HL-60 (cell line): ENCODE measurements at places on chromosomes 4 and X.

- DNase-seq = peak; percentile 95
These were observed 5.6 kb downstream of the CYSLTR1 start for GRCh38 chrX:78321809-78322208.

DNA sequence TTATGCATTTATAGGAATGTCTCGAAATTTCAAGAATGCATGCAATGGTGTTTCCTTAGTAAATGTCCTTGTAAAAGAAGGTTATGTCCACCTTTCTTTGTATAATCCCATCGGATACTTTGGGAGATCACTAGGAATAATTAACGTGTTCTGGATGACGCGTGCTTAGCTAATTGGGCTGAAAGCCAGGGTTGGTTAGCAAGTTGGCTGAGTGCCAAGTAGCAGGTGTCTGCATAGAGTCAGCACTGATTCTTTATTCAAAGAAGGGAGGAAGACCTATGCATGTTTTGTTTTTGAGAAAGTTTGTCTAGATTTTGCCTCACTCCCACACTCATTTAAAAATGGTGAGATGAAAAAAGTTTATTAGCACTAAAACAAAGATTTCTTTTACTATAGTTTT lies 144.6 kb downstream of the SOX3 start:
- DNase-seq = no peak

DNA sequence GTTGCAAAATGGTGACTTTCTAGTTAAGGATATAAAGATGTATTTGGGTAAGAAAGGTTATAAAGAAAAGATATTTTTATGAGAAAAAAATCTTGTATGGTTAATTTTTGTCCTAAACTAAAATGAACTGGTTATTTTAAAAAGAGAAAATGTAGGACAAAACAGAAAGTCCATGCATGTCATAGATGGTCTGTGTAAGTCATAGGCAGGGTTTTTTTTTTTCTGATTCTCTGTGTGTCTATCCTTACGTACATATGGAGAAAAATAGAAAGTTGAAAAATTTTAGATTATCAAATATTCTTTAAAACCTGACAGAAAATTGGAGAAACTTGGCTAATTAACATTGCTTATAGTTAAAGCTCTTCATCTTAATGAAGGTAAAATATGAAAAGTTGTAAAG lies 493.4 kb downstream of the IQCM start:
- no peak for DNase-seq

DNA sequence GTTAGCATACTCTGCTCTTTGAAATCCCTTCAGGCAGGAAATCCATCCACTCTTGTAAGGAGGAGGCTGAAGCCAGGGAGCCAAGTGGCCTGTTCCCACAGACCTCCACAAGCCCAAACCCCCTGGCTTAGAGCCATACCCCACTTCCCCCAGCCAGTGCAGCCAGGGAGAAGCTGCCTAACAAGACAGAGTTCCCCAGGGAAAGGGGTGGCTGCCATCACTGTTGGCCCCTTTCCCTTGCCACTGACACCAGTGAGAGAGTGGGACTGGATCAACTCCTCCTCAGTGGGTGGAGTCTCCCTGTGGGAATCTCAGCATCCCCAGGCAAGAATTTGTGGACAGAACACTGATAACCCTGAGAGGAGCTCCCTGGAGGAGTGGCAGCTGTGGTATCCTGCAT lies 389.4 kb downstream of the PABPC4L start:
- DNase-seq = no peak

DNA sequence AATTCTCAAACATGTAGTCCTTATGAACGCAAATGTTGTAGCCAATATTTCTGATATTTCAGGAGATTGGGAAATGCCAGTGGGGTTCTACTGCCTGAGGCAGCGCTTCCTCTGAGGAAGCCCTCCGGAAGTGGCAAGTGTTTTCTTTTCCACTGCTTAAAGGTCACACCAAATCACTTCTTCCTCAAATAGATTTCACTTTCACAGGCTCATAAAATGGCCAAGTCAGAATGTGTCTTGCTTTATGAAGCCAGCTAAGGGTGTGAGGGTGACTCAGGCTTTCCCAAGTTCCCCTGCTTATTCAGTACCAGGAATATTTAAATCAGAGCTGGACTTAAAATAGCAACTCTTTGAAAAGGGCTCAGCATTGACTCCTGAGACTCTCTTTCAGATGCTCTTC lies 514.2 kb upstream of the DIPK2B start:
- no peak for DNase-seq

GRCh38 chrX:79462458-79462857 lies 95.3 kb upstream of the ITM2A start:
- no peak for DNase-seq

DNA sequence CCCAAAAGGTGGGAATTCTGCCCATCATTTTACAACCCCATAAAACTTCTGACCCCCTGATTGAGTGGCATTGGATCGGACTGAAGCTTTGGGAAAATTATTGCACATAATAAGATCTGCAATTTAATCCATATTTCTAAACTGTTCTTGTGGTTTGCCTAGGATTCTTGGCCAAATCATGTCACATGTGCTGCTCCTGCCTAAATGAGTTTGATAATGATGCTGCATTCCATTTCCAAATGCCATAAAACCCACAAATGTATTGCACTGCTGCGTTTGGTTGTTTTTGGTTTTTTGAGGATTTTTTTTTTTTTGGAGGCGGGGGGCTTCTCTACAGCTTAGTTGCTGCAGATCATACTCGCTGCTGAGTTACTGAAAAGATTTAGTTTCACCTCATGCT lies 153.6 kb downstream of the QDPR start:
- no peak for DNase-seq

DNA sequence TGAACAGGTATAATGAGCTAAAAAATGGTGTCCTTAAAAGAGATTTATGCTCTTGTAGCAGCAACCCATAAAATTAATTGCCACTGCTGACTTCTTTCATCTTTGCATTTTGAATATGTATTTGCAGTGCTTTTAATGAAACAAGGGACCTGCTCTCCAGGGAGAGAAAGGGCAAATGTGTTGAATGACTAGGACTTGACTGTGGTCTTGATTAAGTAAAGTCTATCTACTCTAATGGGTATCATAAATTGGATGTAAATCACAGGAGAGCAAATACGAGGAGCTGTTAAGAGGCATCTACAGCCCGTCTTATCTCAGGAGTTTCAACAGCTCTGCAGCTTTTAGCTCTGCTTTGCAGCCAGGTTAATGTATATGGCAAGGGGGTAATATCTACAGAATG lies 216.4 kb downstream of the PALLD start:
- no peak for DNase-seq

- DNase-seq = no peak
These were observed 615.4 kb upstream of the GALNT7 start for GRCh38 chr4:172553216-172553615.

GRCh38 chr4:137541181-137541580 lies 8.9 kb upstream of the PCDH18 start:
- no peak for DNase-seq

- no peak for DNase-seq
These were observed 51.6 kb upstream of the BLTP1 start for GRCh38 chr4:122100508-122100907.

DNA sequence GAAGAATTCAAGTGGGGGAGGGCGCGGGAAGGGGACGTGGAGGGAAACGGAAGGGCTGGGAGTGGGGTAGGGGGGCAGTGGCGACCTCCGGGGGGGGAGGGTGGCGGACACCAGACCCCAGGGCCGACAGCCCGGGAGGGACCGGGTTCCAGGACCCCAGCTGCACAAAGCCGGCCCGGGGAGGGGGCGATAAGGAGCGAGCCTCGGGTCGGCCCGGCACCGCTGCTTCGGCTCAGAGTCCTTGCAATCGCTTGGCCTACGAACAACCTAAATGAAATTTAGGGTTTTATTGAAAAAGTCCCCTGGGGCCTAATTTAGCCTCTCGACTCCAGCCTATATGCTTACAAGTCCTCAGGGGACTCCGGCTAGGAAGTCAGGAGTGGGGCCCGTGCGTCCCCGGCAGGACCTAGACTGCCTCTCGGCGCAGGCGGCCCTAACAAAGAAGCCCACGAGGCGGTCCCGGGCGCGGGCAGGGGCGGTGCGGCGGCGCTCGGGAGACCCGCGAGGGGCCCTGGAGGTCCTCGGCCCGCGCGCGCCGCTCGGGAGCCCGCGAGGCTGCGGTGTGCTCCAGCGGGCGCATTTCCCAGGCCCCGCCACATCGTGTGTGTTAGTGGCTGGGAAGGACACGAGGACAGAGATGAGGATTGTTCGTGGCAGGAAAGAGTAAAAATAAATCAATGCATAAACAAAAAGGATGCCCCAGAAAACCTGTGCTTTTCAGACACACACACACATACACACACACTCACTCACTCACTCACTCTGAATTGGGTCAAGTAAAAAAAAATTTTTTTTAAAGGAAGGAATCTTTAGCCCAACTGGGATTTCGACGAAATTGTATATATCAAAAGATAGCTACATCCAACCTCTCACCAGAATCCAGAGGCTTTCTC lies 70.0 kb downstream of the MGST2 start:
- DNase-seq = no peak

DNA sequence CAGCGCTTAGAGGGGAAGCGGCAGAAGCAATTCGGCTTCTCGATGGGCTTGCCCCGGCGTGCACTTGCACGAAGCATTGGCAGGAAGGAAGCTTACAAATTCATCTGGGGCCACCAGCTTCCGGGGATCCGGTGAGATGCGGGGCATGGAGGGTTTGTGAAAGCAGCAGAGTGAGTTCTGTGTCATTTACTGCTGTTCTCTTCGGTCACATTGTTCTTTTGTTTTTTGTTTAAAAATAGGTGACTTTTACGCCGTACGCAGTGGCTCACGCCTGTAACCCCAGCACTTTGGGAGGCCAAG lies 47.0 kb downstream of the ASMT start:
- no peak for DNase-seq

DNA sequence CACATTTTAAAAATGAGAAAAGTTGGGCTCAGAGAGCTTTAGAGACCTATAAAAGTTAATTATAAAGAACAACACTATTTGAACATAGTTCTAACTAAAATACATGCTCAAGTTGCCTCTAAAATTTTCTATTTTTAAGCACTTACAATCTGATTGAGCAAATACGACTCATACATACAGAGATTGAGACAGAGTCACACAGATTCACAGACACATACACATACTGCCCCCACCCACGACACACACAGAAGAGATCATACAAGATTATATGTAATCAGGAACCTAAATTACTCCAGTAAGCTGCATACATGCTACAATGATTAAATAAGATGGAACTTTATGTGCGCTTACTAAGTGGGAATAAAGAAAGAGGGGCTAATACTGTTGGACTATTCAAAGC lies 2.7 kb upstream of the ASB5 start:
- no peak for DNase-seq

DNA sequence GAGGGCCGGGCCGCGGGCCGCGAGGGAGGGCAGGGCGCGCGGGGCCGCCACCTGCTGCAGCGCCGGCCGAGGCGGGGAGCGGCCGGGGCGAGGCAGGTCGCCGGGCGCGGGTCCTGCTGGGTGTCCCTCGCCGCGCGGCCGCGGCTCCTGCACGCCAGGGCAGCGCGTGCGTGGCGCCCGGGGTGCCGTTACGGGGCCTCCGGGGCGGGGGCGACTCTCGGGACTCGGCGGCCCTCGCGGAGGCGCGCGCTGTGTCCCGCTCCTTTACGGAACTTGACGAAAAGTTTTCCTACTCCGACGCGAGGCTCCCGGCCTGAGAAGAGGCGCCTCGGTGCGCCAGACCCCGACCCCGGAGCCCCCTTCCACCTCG lies 329 bp downstream of the TBC1D14 start:
- peak; percentile 50 for DNase-seq

DNA sequence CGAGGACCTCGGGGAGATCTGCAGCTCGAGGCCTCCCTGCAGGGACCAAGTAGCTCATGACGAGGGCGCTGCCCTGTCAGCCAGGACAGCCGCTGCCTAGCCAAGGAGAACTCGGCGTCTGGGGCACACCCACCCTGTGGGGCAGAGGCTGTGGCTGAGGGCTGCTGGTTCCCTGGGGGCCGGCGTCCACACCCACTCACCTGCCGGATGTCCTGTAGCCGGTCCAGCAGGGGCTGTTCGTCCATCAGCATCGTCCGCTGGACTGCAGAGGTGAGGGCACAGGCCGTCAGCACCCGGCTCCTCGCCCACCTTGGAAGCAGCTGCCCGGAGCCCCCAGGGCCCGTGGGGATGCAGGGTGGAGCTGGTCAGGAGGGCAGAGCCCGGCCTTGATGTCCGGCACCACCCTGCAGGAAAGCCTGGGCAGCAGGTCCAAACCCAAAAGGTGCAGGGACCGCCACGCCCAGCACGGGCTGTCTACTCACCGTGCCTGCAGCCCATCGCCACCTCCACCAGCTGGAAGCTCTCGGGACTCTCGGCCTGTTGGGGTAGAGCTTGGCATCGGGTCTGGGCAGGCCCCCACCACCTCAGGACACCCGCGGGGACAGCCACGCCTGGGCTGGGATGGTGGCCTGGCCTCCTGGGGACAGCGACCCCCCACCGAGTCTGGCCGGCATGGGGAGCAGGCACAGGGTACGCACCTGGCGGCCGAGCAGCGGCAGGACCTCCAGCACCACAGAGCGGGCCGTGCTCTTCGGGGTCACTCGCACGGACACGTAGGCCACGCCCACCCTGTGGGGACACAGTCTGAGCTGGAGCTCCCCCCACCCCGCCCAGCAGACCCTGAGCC lies 6.9 kb downstream of the DGKQ start:
- DNase-seq = no peak

- DNase-seq = no peak
These were observed 63.4 kb downstream of the FHDC1 start for GRCh38 chr4:152999346-153000075.

GRCh38 chr4:177464026-177464425 lies 21.8 kb upstream of the AGA start:
- no peak for DNase-seq

DNA sequence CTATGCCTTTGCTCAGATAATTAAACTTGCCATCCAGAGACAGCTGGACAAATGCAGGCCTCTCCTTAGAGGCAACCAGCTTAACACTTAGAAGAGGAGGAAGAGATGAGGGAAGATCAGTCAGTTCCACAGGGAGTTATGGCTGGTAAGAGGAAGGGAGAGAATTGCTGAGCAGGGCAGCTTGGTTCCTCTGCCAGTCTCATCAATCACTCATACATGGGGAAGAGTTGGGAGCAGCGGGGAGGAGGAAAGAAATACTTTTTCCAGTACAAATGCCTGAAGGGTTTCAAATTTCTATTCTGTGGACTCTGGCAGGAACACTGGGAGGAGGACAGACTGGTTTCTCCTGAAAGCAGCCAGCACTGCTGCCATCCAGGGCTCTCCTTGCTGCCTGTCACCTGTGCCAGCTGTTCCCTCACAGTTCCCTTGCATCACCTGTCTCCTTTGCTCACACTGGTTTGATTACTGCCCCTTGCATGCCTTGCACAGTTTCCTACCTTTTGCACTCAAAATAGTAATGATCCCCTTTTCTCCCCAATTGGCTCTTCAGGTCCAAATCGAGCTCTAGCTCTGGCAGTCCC lies 59.5 kb downstream of the PGRMC2 start:
- DNase-seq = no peak
